ENCODE measurements at places on chromosomes 6 and 20.

- no peak for DNase-seq
Measured at GRCh38 chr6:23705697-23706096, 420.3 kb upstream of the NRSN1 start.

- DNase-seq, result no peak
Measured at GRCh38 chr20:32465092-32465900, 107.2 kb downstream of the ASXL1 start.

DNA sequence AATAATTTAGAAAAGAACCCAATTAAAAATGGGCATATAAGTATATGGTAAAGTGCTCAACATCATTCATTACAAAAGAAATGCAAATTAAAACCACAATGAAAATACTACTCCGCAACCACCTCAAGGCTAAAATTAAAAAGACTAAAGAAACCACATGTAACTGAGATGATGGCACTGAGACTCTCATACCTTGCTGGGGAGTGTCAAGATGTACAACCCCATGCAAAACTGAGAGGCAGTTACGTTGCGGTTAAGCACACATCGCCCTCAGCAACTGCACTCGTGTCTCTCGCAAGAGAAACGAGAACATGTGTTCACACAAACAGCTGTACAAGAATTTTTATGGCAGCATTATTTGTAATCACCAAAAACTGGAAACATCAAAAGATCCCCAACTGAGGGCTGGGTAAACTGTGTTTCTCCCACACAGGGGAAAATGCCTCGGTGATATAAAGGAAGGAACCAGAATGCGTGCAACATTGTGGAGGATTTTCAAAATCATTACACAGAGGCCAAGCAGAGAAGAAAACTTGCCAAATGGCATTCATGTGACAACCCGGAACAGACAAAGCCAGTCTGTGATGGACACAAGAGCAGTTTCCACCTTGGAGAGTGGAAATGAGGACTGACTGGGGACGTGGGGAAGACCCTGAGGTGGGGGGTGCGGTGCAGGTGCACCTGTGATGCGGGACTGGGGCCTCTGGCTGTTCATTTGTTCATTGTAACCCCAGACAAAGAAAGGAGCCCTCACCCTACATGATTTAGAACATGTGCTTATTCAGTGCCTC lies 144.9 kb downstream of the WDR27 start:
- no peak for DNase-seq

- DNase-seq, result no peak
Measured at GRCh38 chr20:7693761-7694160, 246.5 kb downstream of the HAO1 start.

DNA sequence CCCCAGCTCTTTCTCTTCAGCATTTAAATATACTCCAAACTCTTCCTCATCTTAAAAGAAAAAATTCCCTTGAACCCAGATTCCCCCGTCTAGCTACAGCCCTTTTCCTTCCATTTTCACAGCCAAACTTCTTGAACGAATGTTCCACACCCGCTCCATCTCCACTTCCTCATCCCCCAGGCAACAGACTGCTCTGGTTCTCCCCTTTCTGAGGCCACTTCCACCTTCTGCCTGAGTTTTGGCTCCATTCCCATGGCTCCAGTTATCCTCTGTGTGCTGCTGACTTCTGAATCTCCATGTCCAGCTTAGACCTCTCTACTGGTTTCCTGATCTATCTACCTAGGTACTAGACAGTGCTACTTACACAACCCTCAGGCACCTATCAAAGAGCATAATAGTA lies 106.4 kb downstream of the RALGAPA2 start:
- no peak for DNase-seq

DNA sequence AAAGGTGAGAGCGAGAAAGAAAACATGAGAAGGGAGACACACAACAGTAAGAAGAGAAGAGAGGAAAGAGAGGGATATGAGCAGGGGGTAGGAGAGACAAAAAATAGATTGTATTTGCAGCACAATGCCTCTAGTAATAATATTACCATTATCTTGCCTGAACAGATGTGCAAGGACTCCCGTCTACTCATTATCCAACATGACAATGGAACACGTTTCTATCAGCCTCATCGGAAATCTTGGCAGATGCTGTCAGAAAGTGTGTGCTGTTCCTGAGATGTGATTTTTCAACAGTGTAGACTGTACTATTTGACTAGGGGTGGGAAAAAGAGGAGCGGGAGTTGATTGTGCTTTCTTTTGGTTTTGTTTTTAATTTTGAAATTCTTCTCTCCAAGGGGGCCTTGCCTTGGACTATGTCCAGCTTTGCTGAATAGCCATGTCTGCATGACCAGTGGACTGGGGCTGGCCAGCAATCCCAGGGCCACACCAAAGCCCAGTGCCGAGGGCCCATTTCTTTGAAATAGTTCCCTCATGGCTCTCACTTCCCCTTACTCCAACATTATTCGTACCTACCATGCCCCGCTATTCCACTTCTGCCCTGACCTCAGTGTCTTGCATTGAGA lies 11.3 kb upstream of the TRAM2 start:
- no peak for DNase-seq

GRCh38 chr6:112691289-112691688 lies 344.2 kb downstream of the RFPL4B start:
- DNase-seq, result peak; percentile 91

GRCh38 chr6:20302702-20303251 lies 90.5 kb upstream of the MBOAT1 start:
- DNase-seq, result no peak

DNA sequence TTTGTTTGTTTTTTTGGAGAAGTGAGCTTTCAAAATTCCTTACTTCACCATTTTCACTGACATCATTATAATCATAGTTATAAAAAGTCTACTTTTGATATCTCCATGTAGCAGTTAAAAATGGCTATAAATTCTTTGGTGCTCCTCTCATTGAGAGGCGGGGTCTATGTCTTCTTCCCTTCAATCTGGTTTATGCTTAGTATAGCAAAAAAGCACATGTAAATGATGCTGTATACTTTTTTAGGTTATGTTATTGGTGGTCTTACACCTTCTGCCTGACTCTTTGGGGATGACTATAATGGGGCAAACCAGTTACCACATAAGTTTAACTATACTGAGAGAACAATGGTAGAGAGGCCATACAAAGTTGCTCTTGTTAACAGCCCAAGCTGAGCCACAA lies 289.6 kb downstream of the EPM2A start:
- no peak for DNase-seq

GRCh38 chr6:23875006-23875405 lies 251.0 kb upstream of the NRSN1 start:
- no peak for DNase-seq

DNA sequence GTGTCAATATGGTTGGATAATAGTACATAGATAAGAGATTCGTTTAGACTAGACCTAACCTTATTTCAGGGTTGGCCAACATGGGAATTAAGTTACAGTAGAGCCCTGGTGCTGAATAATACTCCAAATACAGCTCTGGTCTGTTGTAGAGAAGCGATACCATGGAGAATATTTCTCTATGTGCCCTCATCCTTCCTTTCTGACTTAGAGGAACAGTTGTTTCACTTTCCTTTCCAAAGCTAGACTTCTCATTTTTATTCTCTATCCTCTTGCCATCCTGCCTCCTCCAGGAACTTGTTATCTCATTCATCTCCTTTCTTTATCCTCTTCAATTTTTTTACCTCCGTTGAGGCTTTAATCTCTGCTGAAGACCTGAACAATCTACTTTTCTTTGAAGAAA lies 68.9 kb downstream of the EDN1 start:
- no peak for DNase-seq

DNA sequence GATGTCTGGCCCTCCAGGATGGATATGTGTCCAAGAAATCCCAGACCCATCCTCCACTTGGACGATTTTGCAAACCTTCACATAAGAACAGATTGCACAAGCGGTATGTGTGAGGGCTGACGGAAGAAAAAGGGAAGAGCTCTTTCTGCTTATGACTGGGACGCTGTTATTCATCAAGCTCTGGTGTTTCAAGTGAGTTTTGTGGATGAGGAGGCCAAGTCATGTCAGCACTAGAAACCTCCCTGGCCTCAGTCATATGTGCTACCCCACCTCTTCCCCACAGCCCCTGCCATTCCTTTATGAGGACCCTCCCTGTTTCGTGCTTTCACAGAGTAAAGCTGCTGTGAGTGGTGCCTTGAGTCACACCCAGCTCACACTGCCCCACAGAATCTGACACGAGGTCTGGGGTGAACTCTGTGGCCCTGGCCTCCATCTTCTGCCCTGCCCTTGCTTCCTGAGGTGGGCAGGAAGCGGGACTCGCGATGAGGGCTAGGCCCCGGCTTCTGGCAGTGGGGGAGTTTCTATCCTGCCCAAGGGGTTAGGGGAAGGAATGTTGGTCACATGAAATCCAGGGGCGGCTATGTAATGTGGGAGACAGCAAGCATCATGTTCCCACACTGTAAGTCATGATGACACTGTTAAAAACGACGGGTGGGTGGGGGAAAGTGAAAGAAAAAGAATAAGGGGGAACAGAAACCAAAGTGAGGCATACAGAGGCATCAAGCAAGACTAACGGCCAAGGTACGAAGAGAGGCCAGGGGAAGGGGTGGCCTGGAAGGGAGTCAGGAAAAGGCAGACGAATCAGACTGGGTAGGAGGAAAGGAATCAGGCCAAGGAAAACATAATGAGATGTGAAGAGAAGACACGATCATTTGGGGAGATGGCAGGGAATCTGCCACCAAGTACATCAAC lies 78.1 kb downstream of the PRDM1 start:
- no peak for DNase-seq

- peak; percentile 64 for DNase-seq
Measured at GRCh38 chr6:2764610-2765165, 505 bp upstream of the WRNIP1 start.

DNA sequence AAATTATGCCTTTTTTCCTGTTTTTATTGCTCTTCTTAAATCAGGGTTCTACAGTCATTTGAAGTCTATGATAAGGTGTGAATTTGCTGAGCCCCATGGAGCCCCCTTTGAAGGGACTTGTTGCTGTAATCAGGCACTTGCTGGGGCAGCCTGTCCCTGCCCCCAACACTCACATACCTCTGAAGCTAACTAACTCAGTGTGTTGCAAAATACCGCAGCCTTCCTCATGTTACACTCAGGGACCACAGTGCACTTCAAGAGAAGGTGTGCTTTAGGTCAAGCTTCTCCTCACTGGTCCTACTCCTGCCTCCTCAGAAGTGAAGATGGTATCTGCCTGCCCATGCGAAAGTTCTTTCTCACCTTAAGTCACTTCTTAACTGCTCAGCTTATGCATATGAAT lies 66.1 kb upstream of the GLP1R start:
- no peak for DNase-seq

DNA sequence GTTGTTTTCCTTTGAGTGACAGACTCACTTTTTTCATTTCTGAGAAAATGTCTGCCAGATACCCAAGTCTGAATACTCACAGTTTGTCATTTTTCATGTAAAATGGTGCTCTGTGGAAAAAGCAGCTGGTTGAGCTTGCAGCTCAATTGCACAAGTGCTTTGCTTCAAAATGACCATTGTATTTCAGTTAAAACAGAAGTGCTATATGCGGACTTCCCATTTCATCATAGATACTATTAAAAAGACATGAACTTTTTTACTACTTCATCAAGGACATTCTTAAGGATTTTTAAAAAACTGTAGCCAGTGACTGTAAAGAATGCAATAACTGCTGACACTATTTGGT lies 61.5 kb downstream of the KCNS1 start:
- DNase-seq, result no peak

DNA sequence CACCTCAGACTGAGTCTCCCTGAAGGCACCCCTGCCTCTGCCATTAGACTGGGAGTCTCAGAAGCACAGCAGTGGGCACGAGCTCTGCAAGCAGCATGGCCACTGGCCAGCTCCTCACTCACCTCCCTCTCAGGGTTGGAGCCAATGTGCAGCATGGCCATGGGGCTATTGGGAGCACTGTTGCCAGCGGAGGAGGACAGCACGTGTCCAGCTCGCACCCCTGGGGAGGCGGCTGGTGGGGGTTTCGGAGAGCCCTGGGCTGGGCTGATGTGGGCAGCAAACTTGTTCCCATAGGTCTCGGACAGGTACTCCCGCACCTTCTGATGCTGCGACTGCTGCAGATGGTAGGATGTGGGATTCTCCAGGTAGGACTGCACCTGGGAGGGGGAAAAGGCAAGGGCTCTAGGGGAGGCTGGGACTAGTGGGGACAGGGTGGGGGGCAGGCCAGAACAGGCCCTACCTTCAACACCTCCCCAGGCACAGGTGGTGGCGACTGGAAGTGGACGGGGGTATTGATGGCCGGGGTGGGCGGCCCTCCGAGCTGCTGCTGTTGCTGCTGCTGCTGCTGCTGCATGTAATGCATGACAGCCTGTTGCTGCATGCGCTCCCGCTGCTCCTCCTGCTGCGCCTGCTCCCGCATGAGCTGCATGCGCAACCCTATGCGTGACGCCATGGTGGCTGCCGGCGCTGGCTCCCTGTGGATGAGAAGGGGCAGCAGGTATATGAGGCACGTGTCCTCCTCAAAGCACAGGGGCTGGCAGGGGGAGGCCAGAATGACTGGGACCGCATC lies 44.7 kb downstream of the TFEB start:
- no peak for DNase-seq

- DNase-seq, result no peak
Measured at GRCh38 chr6:3291987-3292386, 33.2 kb downstream of the PSMG4 start.

- no peak for DNase-seq
Measured at GRCh38 chr6:107819217-107819616, 4.9 kb downstream of the SCML4 start.

DNA sequence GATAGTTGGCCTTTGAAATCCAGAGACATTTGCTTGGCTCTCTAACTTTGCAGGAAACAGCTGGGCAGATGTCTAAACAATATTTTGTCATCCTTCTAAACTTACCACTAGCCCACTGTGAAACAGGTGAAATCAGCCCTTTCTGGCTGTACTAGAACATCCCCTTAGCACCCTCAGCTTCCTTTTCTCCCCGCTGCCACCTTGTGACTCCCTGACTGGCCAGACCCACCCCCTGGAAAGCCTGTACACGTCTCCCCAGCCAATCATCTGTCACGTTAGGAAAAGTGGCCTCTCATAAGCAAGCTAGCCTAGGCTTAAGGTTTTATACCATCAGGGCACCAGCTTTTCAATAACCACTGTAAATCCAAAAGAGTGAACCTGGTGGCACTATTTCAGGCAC lies 88.6 kb upstream of the E2F3 start:
- DNase-seq, result no peak

DNA sequence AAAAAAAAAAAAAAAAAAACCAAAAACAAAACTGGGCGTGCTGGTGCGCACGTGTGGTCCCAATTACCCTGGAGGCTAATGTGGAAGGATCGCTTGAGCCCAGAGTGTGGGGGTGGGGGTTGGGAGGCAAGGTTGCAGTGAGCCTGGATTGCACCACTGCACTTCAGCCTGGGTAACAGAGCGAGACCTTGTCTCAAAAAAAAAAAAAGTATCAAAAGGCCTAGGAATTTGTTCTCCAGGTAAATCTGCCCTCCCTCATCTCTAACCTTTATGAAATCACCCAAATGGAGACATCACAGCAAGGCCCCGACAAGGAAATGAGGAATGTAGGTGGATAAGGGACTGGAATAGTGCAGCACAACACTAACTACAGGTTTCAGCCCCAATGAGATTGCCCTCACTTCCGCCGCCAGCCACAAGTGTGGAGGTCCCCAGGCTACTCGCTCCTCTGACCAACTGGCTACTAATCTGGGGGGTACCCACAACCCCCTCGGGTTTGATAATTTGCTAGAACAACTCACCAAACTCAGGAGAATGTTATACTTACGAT lies 36.8 kb upstream of the DDR1 start:
- no peak for DNase-seq

- peak; percentile 51 for DNase-seq
Measured at GRCh38 chr20:10924644-10925201, 250.9 kb upstream of the JAG1 start.

All from A172 (cell line).